PC-3 (cell line): ENCODE measurements at places on chromosomes 2 and 18.
A peak's percentile ranks its signal among the peaks of the same experiment; 100 is the strongest.

- DNase-seq: peak; percentile 59
Measured at GRCh38 chr2:69549421-69549820, 94.1 kb downstream of the AAK1 start.

GRCh38 chr2:229695961-229696360 is 18.4 kb downstream of the DNER start:
- no peak for DNase-seq

DNA sequence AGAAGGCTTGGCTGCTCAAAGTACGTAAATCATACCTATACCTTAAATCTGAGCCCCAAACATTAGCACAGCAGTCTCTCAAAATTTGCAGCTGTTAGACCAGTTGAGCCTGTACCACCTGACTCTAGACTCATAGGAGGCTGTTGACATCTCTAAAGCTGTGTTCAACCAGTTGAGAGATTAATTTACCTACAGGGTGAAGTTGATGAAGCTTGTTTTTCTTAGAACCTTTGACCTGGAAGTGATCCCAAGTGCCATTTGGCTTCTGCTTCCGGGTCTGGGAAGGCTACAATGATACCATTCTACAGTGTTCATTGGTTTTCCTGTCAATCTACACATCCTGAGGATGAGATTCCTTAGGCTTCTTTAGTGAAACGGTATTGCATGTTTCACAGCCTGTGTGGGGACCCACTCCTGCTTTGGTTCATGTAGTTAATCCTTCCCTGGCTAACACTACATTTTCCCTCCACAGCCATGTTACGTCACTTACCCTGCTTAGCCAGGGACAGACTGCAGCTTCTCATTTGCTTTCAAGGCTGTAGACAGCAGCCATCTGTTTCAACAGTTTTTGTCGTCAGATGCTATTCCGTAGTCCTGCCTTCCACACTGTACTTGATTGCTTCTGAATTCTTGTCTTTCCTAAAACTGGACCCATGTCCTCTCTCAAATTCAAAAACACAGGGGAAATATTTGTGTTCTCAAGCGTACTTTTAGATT is 4.7 kb upstream of the IL1RL2 start:
- DNase-seq: no peak

DNA sequence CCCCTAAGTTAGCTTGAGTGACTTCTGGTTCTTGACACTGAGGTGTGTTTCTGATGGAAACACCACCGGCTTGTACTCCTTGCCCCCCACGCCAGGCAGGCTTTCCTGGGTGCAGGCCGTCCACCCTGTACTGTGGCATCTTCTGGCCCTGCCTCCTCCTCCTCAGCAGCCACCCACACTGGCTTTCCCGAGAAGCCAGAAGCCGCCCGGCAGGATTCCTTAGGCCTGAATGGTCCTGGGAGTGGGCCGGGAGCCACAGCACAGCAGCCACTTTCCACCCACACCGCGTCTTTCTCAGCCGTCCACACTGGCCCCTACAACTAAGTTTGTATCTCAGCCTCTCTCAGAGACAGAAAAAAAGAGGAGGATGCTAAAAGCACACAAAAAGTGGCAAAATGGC is 2.1 kb upstream of the HSBP1L1 start:
- DNase-seq: peak; percentile 87

DNA sequence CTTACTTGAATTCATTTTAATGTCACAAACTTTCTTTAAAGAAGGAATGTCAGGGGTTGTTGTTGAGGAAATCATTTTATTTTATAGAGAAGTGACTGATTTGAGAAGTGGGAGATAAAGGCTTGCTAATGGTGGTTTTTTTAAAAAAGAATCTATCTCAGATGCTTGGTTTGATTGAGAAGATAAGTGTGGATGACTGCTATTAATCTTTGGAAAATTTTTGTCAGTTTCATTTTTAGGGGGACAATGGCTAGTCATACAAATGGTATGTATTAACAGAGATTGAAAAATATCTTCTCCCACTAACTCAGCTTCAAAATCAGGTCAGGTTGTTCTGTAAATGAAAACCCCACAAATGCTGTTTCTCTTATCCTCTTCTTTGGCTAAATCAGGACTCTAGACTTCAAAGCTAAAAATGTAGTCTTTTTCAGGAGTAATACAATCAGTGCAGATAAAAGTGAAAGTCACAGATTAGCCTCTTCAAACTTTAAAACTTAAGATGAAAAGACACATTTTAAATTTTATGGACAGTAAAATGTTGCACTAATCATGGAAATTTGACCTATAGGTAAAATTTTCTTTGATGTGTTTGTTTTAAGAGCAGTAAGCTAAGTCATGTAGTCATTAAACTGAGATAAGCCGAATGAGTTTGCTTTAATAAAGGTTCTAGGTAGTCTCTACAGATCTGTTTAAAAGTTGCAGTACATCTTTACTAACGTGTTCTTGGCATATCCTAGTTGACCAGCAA is 674.2 kb upstream of the VRK2 start:
- no peak for DNase-seq

GRCh38 chr2:101566632-101567228 is 91.8 kb upstream of the RFX8 start:
- DNase-seq: peak; percentile 82

DNA sequence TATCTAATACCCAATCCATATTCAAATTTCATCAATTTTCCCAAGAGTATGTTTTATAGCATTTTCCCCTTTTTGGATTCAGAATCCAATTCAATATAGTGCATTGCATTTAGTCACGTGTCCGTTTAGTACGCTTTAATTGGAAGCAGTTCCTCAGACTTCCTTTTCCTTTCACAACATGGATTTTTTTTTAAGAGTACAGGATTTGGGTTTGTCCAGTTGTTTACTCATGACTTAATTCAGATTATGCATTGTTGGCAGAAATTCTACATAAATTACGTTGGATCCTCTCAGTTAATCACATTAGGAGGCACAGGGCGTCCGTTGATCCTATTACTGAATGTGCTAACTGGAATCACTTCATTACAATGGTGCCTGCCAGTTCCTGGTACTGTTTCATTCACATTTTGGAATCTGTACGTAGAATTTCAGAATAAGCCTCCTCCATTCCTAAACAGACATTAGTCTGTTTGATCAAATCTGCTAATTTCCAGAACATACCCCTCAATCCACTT is 70.0 kb upstream of the ATIC start:
- DNase-seq: no peak

GRCh38 chr18:62458346-62458745 is 64.5 kb upstream of the ZCCHC2 start:
- DNase-seq: peak; percentile 42

DNA sequence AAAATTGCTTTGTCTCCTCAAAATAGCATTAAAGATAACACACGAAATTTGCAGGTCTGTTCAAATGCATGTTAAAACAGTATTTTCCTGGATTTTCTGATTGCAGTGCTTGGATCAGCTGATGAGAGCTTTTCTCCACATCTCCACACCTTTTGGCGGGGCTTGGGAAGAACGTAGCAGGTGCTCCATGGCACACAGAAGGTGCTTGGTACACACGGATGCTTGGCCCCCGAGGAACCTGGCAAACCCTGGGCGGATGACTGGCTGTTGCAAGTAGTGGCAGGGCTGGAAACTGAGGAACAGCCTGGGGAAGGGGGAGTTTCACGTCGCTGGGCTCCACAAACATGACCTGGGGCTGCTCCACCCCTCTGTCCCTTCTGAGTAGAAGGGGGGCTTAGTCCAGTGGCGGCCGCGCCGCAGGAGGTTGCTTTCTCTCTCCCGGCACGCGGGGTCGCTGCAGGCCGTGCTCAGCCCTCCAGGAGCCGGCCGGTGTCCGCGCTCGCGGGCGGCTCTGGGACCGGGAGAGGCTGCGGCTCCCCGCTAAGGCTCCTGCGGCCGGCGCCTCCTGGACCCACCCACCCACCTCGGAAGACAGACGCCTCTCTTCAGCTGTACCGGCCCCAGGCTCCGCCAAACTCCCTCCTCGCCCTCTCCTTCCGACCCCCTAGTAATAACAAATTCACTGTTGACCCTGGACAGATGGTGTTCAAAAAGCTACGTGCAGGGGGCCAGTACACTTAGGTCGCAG is 69.3 kb downstream of the MARCO start:
- DNase-seq: peak; percentile 70

GRCh38 chr2:233656443-233656842 is 15.3 kb upstream of the UGT1A9 start:
- DNase-seq: no peak
